ENCODE measurements at places on chromosomes 1 and 21.
A peak's percentile ranks its signal among the peaks of the same experiment; 100 is the strongest.

GRCh38 chr1:203308328-203308922 lies 3.1 kb downstream of the BTG2 start:
- peaks cover 59% of the 10 kb centered on the region for H3K4me1 ChIP-seq
- peaks cover 67% of the 10 kb centered on the region for H3K36me3 ChIP-seq
- DNase-seq: no peak
- H3K27me3 ChIP-seq: no peaks in the 10 kb centered on the region
- H3K4me3 ChIP-seq: peak overlapping the region; percentile 98
- peak overlapping the region; percentile 92 for H3K27ac ChIP-seq

- peak overlapping the region; percentile 99 for H3K27ac ChIP-seq
- peak; percentile 85 for DNase-seq
- peaks cover 15% of the 10 kb centered on the region for H3K36me3 ChIP-seq
- H3K27me3 ChIP-seq: no peaks in the 10 kb centered on the region
- peak overlapping the region; percentile 65 for H3K4me3 ChIP-seq
Measured at GRCh38 chr1:202164271-202165037, 4.1 kb upstream of the PTPN7 start.

- no peak for DNase-seq
- peaks cover 16% of the 10 kb centered on the region for H3K4me1 ChIP-seq
- no peaks in the 10 kb centered on the region for H3K27me3 ChIP-seq
- H3K36me3 ChIP-seq: peaks cover 26% of the 10 kb centered on the region
Measured at GRCh38 chr1:173995475-173995874, 26.7 kb downstream of the RC3H1 start.

DNA sequence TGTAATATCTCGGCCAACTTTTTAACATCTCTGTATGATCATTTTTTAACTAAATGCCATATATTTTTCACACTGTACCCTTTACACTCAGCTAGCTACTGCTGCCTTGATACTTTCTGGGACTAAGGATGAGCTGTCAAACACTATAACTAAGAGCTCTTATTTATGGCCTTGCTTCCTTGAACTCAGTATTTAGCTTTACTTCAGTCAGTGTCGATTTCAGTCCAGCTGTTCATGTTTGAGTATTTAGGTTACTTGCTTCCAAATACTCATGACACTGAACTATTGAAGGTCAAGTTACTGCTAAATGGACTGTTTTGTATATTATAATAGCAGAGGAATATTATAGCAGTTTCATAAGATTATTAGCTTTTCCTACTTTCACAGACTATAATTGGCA lies 25.9 kb upstream of the USP25 start:
- no peaks in the 10 kb centered on the region for H3K27me3 ChIP-seq
- H3K4me3 ChIP-seq: no peak overlapping the region
- no peak for DNase-seq
- H3K4me1 ChIP-seq: no peaks in the 10 kb centered on the region
- no peaks in the 10 kb centered on the region for H3K36me3 ChIP-seq
- H3K27ac ChIP-seq: no peak overlapping the region

- H3K4me1 ChIP-seq: no peaks in the 10 kb centered on the region
- H3K36me3 ChIP-seq: no peaks in the 10 kb centered on the region
- no peak overlapping the region for H3K27ac ChIP-seq
- no peak overlapping the region for H3K4me3 ChIP-seq
- DNase-seq: no peak
Measured at GRCh38 chr1:114024049-114024448, 44.8 kb downstream of the OLFML3 start.

GRCh38 chr1:84156210-84156621 lies 12.1 kb downstream of the PRKACB start:
- H3K27me3 ChIP-seq: no peaks in the 10 kb centered on the region
- H3K4me3 ChIP-seq: no peak overlapping the region
- peaks cover 57% of the 10 kb centered on the region for H3K4me1 ChIP-seq
- no peak for DNase-seq
- peaks cover 46% of the 10 kb centered on the region for H3K36me3 ChIP-seq
